ENCODE measurements at places on chromosomes 1 and 21. TPM values are rescaled to one million over a fixed set of nuclear protein-coding genes. Genes with fewer than 3 reads are reported as not detected.

SMIM12 gene
- total RNA-seq: 37.9 TPM

GRCh38 chr1:16352842-16353535 lies 709 bp upstream of the FBXO42 start:
- no peak for DNase-seq

DNA sequence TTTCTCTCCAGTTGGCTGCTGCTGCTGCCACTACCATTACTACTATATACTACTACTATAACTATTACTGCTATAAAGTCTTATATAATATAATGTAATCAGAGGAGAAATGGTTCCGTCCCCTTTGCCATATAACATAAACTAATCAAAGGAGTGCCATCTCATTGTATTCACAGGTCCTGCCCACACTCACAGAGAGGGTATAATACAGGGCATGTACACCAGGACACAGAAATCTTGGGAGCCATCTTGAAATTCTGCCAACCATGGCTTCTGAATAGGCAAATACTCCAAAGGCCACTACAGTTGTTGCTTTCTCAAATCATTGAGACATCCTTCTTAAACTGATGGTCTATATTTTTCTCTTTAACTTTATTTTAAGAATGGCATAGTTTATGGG lies 6.9 kb upstream of the ZRANB2 start:
- DNase-seq: no peak

DNA sequence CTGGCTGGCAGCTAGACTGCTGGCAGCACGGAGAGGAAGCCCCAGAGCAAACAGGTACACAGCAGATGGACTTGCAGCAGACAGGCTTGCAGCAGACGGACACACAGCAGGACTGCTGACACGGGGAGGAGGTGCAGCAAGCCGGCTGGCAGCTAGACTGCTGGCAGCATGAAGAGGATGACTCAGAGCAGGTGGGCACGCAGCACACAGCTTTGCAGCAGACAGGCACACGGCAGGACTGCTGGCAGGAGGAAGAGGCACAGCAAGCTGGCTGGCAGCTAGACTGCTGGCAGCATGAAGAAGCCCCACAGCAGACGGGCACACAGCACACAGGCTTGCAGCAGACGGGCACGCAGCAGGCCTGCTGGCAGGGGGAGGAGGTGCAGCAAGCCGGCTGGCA lies 498 bp downstream of the KRTAP10-2 start:
- no peak for DNase-seq

GRCh38 chr1:230145953-230146476 lies 79.0 kb downstream of the GALNT2 start:
- no peak for DNase-seq

DNA sequence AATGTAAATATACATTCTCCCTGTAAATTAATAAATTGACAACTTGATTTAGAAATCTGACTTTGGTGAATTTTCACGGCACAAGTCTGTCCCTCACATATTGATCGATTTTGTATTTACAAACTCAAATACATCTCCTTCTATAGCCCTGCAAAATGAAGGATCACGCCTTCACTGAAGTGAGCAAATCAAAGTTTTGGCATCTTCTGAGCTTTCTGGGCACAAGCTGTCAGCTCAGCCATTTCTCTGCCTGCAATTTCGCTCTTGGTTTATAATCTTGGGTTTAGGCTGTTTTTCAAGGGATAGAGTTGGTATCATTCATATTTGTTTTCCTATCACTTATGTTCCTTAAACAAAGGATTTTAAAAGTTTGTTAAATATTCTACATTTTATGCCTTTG lies 25.8 kb downstream of the ANP32E start:
- no peak for DNase-seq

- no peak for DNase-seq
Observed at GRCh38 chr1:28482138-28482537, 23.7 kb upstream of the RCC1 start.

MPL gene
- 0.82 TPM for total RNA-seq

DNA sequence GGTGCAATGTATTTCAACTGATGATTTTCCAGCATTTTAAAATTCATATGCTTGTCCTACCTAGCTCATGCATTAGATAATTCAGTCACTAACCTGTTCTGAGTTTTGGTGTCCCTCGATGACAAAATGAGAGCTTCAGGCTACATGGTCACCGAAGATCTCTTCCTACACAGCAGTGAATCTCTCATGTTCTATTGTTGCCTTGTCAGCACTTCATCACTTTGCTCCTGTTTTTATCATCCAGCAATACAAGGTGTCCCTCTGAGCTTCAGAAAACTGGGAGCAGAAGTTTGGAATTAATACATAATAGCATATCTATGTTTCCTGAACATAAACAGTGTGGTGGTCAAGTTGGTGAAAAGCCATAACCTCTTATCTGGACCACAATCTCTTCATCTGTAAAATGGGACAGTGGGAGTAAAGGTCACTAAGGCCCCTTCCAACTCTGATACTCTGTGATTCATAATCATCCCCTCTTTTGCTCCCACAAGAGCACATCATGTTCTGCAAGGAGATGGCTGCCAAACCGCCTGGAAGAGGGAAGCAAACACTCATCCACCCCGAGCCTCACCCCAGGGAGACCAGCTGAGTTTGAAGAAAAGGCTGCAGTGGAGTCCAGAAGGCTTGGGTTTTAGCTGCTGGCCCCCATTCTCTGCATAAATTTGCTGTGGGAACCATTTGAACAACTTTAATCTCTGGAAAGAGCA lies 137.9 kb upstream of the F3 start:
- DNase-seq: peak; percentile 70

DNA sequence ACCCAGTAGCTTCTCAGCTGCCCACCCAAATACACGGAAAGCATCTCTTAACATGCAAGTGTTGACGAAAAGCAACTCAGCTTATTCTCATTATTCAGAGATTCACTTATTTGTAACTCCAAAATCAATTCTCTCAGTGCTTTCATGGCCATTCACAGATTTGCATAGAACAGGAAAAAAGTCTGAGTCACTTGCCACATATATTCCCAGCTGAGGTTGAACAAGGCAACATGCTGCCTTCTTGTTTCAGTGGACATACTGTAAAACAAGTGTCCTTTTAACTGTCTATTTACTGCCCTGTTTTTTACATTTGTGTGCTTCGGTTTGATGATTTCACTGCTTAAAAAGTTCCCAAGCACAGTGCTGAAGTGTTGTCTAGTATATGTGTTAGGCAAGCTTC lies 273.0 kb downstream of the LTN1 start:
- no peak for DNase-seq

DNA sequence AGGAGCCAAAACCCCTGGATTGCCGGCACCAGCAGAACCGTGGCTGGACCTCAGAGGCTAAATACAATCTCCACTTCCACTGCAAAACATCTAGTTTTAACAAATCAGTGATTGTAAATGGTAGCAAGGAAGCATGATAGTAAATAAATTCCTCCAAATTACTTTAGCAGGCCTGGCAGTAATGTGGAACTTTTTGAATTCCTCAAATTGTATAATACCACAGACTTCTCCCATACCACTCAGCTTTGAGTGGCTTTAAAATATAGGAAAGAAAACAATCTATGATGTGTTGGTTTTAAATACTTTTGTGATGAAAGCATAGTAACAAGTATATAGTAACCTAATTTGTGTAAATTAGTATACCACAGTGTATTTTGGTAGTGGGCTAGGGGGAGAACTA lies 34.1 kb downstream of the NIBAN1 start:
- no peak for DNase-seq

PPFIA4 gene
- total RNA-seq: 24.8 TPM

S100A5 gene
- total RNA-seq: not detected

GRCh38 chr1:16971341-16972188 lies 8.9 kb downstream of the MFAP2 start:
- no peak for DNase-seq

GRCh38 chr21:21051109-21052055 lies 53.2 kb downstream of the NCAM2 start:
- no peak for DNase-seq

GRCh38 chr1:226148121-226148648 lies 38.4 kb downstream of the ACBD3 start:
- DNase-seq: no peak

LMX1A gene
- 0.11 TPM for total RNA-seq

ACP6 gene
- 10.9 TPM for total RNA-seq

DNA sequence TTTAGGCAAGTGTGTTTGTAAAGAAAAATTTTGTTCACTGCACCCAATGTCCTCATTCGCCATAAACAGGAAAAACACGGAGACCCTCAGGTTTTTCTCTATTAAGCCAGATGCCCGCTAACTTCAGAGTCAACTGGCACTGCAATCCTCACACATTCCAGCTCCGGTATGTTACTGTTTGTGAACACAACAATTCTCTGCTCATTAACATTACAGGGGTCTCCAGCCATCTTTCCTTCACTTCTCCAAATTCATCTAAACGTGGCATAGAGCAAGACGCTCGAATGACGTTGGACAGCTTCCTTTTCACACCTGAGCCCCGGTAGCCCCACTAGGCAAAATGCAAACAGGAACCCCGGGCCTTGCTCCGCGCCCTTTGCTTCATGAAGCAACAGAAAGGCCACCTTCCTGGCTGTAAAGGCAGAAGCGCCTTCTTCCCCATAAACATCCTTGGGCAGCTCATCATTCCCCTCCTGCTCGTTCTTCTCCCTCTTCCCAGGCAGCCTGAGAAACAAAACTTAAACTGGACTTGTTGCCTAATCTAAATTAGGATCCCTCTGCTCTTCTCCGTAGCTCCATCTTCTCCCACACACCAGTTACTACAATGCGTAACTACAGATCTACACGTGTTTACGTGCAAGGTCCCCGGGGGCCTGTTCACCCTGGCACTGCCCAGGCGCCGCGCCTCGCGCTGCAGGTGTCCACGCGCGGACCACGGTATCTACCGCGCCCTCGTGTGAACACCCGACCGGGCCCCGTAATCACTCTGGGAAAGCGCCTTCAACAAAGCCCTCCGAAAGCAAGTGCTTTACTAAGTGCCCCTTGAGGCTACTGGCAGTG lies 1.2 kb downstream of the LBR start:
- peak; percentile 24 for DNase-seq

DNA sequence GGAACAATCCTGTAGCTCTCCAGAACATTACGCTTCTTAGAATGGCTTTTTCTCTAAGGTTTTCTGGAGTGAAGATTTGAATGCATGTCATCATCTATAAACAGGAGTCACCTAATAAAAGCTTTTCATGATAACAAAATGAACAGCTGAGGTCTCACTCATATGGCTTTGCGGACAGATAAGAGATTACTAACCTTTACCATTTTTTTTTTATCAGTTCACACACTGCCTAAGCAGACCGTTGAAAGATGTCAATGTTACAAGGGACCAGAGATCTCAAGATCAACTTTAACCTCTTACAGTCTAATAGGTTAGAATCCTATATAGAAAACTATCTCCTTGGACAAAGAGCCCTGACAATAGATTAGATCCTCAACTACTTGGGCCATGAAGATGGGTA lies 41.4 kb downstream of the SCMH1 start:
- no peak for DNase-seq

COL16A1 gene
- 18.3 TPM for total RNA-seq

- DNase-seq: no peak
Observed at GRCh38 chr21:31553926-31554325, 105.6 kb upstream of the SOD1 start.

NBPF4 gene
- total RNA-seq: not detected

Measured in left ventricle myocardium inferior (tissue), 1 donor.